ENCODE measurements at places on chromosomes 5 and 9. TPM values are rescaled to one million over a fixed set of nuclear protein-coding genes. Genes with fewer than 3 reads are reported as not detected.

DNA sequence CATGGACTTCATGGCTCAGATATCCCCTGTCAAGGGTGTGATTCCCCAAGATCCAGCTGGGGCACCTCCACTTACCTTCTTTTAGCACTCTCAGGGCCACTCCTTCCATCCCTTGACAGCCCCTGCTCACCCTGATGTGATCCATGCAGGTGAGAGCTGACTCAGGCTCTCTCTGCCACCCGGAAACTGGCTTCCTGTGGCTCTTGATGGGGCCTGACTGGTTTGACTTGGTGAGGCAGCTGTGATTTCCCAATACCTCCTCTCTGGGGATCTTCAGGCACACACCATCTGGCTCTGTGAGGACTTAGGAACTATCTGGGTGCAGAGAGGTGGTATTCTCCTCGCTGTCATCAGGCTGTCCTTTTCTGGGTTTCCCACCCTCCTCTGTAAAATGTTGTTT lies 7.9 kb upstream of the FAT2 start:
- DNase-seq = no peak

GRCh38 chr9:83986765-83987401 lies 6.3 kb downstream of the RMI1 start:
- DNase-seq = no peak

DNA sequence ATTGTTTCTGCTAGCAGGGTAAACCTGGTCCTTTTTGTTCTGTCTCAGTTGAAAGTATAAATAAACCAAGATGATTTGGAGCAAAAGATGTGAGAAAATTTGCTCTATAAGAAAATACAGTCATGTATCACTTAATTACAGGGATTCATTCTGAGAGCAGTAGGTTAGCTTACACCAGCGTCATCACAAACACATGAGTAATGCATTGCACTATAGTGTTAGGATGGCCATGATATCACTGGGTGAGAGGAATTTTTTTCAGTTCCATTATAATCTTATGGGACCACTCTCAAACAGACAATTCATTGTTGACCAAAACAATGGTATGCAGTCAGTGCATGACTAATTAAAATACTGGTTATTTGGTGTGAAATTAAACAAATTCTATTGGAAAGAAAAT lies 430.9 kb downstream of the CHSY3 start:
- DNase-seq = no peak

AGXT2 gene
- total RNA-seq = not detected

DMRT2 gene
- total RNA-seq = not detected

- DNase-seq = no peak
These were observed 72.7 kb upstream of the ASS1 start for GRCh38 chr9:130372057-130372456.

- no peak for DNase-seq
These were observed 48.3 kb downstream of the PRRC1 start for GRCh38 chr5:127565586-127566270.

DNA sequence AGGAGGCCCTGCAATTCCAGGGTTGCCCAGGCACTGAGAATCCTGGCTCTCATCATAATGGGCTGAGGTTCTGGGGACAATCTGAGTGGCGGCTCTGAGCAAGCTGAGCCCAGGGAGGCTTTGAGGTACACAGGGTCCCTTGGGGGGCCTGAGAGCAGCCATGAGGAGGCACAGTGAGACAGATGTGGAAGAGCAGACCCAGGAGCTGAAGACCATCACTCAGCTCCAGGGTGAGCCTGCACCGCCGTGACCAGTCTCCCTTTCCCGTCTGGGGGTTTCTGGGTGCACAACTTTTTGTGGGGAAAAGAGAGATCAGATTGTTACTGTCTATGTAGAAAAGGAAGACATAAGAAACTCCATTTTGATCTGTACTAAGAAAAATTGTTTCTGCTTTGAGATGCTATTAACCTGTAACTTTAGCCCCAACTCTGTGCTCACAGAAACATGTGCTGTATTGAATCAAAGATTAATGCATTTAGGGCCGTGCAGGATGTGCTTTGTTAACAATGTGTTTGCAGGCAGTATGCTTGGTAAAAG lies at the start of gene CCDC183:
Gene CCDC183, plus strand, starts transcription at position 101 of the 537 bp plus-strand sequence. Its CDS starts 60 bp downstream, at position 161.
- no peak for DNase-seq

BARHL1 gene
- total RNA-seq = not detected

- DNase-seq = no peak
These were observed 36.8 kb downstream of the UGT3A2 start for GRCh38 chr5:36029914-36030313.

GABRP gene
- total RNA-seq = not detected

DNA sequence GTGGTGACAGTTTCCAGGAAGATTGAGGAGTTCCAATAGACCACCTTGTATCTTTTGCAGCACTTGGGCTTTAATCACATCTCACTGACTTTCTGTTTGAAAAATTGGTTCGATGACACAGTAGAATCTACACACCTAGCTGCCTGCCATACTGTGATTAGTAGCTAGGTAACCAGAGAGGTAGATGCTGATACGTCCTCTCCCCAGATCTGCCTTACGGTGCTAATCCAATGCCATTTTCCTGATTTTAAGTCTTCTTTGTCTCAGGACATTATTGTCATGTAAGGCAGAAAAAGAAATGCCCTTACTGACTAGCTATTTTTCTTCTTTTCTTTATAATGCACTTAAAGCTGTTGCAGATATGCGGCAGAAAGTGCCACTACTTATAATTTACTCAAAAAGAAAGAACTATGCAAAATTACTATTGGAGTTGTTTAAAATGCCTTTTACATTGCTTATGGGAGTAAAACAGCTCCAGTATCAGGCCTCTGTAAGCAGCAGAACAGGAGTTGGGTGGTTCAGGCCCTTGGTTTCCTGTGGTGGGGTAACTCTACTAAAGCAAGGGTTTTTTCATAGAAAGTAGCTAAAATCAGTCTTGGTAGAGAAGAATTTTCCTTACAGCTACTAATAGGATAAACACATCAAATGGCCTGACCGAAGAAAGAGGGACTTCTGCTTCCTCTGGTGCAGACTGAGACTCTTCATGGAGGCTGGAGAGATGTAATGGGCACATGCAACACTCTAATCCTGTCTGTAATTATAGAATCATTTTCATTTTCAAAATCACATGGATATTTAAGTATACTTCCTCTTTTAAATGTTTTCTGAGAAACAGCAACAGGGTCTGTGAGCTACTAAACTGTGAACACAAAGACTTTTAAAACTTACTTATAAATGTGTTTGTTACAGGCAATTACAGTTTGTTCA lies 177.2 kb downstream of the MAPKAP1 start:
- DNase-seq = no peak

DNA sequence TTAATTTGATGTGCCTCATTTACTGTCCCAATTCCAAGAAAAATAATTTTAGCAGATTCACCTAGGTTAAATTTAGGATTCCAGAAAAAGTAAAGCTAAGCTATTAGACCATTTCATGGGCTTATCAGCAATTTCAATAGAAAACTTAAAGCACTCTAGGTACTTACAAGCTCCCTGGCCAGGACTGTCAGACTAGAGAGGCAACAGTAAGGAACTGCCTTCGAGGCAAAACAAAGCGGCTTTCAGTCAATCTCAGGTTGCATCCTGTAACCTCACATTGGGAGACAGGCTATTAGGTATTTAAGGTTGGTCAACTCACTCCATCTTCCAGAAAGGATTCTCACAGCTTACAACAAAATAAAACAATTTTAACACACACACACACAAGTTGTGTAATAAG lies 48.7 kb upstream of the FSD1L start:
- no peak for DNase-seq
